ENCODE measurements at places on chromosomes 3 and 15.

DNA sequence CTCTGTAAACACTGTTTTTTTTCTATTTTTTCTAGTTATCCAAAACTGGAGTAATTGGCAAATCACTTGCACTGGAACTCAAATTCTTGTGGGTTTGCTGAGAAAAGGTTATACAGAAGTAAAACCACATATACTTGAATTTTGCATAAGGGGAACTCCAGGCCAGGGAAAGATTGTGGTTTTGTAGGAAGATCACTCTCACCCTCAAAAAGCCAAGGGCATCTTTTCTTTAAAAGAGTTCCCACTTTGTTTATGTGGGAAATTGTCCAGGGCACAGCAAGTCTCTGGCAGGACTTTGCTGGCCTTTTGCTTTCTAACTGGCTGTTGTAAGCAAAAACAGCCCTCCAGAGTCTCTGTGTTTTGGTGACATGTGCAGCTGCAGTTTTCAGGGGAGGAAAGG, 340.3 kb upstream of the RBMS3 start:
- no peak for DNase-seq

- DNase-seq, result no peak
Observed at GRCh38 chr3:5184499-5184898, 3.0 kb upstream of the EDEM1 start.

- DNase-seq, result no peak
Observed at GRCh38 chr15:82810061-82810889, 847 bp downstream of the WHAMM start.

- DNase-seq, result no peak
Observed at GRCh38 chr3:32126305-32127015, 20.0 kb downstream of the GPD1L start.

GRCh38 chr3:43729707-43730414, 39.1 kb downstream of the ABHD5 start:
- no peak for DNase-seq

DNA sequence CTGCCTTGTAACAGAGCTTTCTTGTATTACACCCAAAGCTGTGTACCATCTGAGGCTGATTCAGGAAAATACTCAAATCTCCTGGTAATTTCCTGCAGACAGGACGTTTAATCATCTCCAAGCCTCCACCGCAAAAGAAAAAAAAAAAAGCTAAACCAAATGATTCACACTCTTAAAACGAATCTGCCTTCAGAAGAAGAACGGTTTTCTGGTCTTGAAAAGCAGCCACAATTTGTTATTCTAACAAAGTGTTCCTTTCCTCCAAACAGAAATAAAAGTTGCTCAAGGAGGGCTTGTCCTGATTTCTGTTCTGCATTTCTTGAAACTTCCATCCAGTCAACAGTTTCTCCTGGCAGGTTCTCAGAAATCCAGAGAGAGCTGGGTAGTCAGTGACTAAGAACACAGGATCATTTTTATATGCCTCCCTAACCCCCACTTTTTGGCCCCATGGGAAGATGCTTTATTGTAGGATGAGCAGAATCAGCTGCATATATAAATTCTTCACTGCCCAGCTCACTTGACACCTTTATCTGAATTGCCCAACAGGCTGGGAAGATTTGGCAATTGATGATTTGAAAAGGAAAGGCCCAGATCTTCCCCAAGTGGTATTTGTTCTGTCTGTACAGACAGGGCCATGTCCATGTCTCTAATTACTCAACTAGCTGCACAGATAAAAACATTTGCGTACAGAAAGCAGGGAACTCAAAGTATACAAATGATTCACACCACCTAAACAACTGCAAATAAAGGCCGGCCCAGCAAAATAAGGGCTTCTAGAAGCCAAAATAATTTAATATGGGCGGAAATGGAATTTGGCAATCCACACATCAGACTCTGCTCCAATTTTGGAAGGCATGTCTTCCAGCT, 41.0 kb upstream of the PRICKLE2 start:
- no peak for DNase-seq

- no peak for DNase-seq
Observed at GRCh38 chr3:23987356-23987755, 42.3 kb downstream of the NR1D2 start.

GRCh38 chr3:124274051-124274450, 282.1 kb upstream of the ROPN1 start:
- no peak for DNase-seq

- DNase-seq, result no peak
Observed at GRCh38 chr3:183896610-183897009, 11.9 kb upstream of the PARL start.

- no peak for DNase-seq
Observed at GRCh38 chr3:173762501-173762900, 365.0 kb downstream of the NLGN1 start.

GRCh38 chr3:57068437-57069089, 8.1 kb downstream of the SPATA12 start:
- no peak for DNase-seq

GRCh38 chr3:11589706-11590105, 54.0 kb downstream of the VGLL4 start:
- no peak for DNase-seq

- no peak for DNase-seq
Observed at GRCh38 chr3:136606990-136607389, 145.2 kb downstream of the STAG1 start.

DNA sequence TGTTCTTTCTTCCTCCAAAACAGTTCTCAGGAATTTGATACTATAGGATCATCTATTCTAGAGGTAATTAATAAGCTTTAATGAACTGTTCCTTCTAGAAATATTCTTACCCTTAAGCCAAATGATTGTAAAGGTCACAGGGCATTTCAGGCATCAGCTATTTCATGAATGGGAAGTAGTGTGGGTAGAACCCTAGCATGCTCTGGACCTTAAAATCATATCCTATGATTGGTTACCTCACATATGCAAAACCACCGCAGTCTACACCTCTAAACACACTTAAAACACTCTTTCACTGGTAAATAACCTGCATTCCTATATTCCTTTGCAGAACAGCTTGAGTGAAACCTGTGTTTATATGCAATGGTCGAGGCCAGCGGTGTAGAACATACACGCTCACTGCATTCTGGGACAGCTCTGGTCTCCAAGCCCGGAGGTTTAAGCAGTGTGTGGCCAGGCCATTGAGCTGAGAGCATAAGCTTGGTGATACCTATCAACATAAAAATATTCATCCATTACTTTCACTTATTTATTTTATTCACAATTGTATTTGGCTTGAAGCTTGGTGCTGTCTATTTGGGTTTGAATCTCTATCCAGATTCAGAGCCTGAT, 87.7 kb upstream of the RASGRP1 start:
- DNase-seq, result no peak

DNA sequence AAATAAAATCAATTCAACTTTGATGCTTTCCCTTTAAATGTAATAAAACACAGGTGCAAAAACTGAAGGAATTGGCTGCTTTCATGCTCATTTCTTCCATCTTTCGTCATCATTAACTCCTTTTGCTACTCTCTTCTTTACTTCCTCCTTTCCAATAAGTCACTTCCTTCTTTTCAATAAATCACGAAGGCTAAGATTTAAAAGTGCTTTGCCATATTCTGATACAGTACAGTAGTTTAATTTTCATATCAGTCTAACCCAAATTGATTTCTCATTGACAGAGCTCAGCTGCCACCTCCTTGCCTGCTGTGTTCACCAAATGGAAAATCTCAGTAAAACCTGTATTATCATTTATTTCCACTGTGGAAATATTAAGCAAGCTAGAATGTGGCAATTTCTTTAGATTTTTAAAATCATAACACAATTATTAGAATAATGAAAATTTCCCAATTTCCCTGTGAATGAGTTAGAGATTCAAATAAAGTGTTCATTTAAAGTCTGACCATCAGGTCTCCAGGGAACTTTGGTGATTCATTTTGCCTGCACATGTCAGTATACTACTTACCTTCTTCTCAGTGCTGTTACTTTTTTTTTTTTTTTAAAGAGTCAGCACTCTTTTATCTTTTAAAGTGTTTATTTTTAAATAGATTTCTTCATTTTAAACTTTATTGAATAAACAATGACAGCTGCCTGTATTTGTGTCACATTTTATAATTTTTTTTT, 41.6 kb downstream of the NANOGP8 start:
- no peak for DNase-seq

- no peak for DNase-seq
Observed at GRCh38 chr15:77500989-77501388, 80.3 kb downstream of the HMG20A start.

- no peak for DNase-seq
Observed at GRCh38 chr3:81666502-81667121, 94.8 kb downstream of the GBE1 start.

DNA sequence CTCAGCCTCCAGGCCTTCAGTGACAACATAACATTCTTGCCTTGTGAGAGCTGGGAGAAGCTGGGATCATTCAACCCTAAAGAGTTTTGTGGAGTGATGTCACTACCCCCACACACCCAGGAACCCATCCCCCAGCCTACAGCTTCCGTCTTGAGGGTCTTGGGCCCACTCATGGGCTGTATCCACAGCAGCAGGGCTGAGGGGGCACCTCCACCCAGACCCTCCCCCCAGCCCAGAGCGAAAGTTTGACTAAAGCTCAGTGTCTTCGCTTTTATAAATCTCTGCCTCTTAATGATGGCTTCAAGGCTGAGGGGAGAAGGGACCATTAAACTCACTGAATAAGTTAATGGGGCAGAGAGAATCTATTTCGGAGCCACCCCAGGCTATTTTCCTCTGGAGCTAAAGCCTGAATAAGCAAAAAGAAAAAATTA, 23.8 kb downstream of the NTRK3 start:
- no peak for DNase-seq

DNA sequence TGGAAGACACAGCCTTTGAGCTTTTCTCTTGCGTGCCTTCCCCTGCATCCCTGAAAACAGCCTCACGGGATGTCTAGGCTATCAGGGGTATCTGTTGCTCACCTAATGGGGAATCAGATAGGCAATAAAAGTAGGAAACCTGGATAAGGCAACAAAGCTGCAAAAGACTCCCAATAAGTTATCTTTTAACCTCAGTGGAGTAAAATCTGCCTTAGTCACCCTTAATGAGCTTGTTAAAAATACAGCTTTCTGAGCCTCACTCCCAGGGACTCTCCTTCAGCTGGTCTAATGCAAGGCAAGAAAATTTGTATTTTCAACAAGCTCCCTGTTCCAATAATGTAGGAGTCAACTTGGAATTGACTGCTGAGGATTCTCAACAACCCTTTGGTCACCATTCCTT, 25.6 kb downstream of the ILDR1 start:
- DNase-seq, result no peak

DNA sequence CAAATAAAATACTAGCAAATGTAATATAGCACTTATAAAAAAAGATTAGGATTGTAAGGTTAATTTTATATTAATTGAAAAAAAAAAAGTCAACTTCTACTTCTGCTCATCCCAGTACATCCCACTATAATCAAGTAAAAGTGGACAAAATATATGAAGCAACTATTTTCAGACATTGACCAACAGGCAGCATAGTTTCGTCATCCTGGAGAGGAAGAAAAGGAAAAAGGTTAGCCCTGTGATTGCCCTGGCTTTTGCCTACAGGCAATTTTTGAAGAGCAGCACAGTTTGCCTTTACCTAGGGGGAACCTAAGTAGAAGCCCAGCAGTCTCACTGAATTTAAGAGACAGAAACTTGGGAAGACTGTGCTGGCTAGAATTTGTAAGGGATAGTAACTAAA, 52.2 kb upstream of the ACTC1 start:
- DNase-seq, result no peak

GRCh38 chr3:66322436-66322835, 101.6 kb downstream of the SLC25A26 start:
- DNase-seq, result no peak

DNA sequence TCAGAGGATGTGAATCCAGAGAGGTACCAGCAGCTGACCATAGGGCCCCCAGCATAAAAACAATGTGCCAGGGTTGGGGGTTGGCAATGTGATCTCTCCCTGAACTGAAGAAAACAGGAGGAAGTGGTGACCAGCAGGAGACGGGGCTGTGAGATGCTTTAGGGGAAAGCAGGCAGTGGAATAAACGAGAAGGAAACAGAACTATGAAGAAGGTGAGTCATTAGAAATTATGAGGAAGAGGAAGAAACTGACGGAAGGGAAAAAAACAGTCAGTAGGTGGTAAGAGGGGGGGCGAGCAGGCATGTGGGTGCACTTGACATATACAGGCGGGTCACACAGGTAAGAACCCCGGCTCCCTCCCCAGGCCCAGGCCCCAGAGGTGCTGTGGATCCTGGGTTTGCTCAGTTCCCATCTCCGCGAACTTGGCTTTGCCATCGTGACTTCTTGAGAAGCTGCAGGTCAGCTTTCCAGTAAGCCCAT, 42.2 kb upstream of the B3GNT5 start:
- no peak for DNase-seq

GRCh38 chr15:84750583-84751092, 2.2 kb downstream of the ZNF592 start:
- no peak for DNase-seq

- no peak for DNase-seq
Observed at GRCh38 chr3:10553591-10554235, 48.3 kb upstream of the ATP2B2 start.

DNA sequence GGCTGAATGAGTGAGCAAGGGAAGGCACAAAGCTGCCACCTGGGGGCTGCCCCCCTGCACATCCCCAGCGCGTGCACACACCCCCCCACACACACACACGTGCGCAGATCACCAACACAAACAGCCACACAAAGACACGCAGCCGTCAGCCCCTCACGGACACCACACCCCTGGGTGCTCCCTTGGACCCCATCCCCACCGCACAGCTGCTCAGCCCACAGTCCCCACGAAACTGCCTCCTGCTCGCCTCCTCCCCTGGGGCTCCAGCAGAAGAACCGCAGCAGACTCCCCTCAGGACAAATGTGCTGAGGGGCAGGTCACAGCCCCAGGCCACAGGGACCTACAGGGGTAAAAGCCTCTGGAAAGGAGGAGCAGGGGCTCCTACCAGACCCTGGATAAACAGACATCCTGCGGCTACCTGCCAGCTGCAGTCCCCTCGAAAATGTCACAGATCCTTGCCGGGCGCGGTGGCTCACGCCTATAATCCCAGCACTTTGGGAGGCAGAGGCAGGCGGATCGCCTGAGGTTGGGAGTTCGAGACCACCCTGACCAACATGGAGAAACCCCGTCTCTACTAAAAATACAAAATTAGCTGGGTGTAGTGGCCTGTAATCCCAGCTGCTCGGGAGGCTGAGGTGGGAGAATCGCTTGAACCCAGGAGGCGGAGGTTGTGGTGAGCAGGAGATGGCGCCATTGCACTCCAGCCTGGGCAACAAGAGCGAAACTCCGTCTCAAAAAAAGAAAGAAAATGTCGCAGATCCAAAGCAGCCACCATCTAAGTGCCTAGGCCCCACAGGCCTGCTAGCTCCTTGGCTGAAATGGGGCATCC, 6.5 kb downstream of the TWF2 start:
- no peak for DNase-seq

- no peak for DNase-seq
Observed at GRCh38 chr3:24472358-24472757, 22.3 kb downstream of the THRB start.

- DNase-seq, result no peak
Observed at GRCh38 chr15:74262151-74262550, 26.0 kb downstream of the CCDC33 start.

GRCh38 chr3:13616359-13616758, 67.4 kb downstream of the FBLN2 start:
- DNase-seq, result no peak
